ENCODE measurements at places on chromosomes 5 and 9.

DNA sequence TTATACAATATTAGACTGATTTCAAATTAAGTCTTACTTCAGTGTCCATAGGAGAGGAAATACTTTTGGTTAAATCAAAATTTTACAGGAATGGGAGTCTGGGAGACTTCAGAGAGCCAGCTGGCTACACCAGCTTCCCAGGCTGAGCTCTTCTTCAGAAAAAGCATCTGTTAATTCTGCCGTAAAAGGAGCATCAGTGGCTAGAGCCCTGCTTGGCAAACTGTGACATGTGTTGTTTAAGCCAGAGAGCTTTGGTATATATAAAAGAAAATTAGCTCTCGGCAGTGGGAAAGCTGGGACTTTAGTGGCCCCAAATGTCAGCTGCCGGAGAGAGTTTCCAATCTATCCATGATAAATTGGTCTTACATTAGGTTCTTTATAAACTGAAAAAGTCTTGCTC, 378.8 kb upstream of the TUSC1 start:
- no peak for DNase-seq

DNA sequence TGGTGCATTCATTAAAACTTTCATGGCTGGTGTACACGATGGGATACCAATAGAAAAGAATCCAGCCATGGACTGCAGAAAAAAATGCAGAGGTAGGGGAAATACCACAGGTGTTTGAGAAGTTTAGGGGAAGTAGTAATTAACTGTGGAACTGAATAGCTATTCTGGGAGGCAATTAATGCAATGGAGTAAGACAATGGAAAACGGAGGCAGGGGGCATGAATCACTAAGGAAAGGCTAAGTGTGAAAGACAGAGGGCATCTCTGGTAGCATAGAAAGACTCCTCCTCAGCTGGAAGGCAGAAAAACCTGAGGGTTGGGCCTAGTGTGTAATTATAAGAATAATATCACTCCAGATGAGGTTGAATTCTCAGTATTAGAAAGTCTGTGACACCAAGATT, 30.9 kb upstream of the NPR3 start:
- no peak for DNase-seq

GRCh38 chr9:134131471-134132207, 4.2 kb upstream of the WDR5 start:
- DNase-seq = no peak

DNA sequence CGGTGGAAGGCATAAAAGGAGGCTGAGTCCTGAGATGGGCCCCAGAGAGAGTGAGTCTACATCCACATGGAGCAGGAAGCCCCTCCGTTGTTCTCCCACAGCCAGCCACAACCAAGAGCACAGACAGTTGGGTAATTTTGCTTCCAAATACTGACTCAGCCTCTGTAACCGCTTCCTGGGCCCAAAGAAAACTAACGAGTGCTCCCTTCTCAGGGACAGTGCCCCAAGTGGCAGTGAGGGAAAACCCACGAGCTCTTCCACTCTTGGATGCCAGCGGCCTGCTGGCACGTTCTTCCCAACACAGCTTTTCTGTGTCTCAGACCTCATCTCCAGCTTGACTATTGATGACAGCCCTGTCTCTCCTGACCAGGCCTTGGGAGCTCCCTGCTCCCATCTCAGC, 207.6 kb downstream of the FSTL4 start:
- no peak for DNase-seq

GRCh38 chr5:170638454-170639220, 134.8 kb downstream of the KCNIP1 start:
- peak; percentile 59 for DNase-seq

DNA sequence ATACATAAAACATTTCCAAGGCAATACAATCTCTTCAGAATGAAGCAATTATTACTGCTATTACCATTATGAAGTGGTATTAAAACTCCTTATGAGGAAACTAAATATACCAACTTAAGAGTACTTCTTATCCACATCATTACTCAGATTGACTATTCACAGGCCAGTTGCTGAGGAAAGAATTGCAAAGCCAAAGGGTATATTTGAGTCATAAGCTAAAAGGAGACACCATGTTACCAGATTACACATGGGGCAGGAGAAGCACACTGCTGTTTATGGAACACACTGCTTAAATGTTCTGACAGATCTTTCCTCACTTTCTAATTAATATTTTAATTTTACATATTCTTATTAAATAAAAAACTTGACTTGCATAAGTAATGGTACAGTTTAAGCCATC, 1726.4 kb upstream of the NUDT12 start:
- DNase-seq = no peak

DNA sequence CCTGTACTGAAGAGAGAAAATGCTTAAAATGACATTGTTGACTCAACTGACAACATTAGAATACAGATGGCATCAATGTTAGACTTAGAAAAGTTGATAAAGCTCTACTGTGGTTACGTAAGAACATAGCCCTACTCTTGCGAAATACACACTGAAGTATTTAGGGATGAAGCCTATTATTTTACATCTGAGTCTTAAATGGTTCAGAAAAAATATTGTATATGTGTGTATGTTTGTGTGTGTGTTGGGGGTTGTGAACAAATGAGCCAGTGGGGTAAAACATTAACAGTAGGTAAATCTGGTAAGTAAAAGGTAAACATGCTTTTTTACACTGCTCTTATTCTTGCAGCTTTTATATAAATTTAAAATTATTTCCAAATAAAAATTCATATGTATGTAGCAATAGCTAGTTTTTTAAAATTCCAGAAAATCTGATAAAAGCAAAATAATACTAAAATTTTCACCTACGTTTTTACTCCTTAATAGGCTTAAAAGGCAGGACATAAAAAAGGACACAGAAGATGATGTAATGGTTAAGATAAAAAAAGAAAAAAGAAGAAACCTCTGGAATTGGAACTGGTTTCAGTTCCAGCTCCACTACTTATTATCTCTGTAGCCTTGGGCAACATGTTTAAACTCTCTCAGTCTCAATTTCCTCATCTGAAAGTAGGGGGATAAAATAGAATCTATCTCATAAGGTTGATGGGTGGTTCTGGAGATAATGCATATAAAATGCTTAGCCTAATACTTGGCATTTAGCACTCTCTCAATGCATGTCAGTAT, 44.3 kb downstream of the GARNL3 start:
- DNase-seq = no peak

DNA sequence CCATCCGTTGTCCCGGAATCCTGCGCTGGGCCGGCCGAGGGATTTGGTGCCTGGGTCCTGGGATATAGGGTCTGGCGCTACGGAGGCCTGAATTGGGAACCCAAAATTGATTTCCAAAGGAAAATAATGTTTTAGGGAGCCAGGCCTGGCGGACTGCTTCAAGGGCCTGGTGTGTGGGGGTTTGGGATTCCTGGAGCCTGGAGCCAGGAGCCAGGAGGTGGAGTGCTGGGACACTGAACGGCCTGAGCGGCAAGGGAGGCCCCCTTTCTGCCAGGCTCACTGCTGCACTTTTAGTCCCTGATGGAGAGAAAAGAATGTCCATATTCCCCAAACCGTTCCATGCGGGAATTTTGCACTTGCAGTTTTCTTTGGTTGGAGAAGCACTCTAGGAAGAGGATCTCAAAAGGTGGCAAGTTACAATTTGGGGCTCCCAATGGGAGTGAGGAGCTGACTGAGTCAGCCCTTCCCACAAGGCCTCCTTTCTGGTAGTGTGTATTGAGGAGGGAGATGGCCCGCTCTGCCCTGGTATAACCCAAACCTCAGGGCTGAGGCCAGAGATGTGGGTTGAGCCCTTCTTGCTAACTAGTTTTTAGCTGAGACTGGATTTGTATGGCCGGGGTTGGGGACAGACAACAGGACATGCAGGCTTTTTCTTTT, 2.2 kb downstream of the LMX1B start:
- DNase-seq = no peak

DNA sequence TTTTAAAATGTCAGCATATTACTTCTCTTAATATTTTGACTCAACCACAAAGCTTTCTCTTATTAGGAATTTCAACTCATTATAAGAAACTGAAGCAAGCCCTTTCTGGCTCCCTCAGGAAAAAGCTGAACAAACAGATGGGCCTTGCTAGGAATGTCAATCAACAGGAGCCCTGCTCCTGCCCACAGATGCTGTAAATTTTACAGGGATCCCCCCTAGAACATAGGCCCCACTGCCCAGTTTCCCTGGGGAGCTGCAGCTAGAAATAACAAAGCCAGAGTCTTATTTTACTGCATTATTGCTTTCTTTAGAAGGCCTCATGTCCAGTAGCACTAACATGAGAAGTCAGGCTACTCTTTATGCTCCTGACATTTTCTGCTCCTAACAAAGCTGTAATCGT, 103.8 kb downstream of the PCSK1 start:
- no peak for DNase-seq

GRCh38 chr5:162187371-162187770, 119.8 kb downstream of the GABRG2 start:
- DNase-seq = no peak

- no peak for DNase-seq
Measured at GRCh38 chr5:128637031-128637430, 99.0 kb upstream of the FBN2 start.

DNA sequence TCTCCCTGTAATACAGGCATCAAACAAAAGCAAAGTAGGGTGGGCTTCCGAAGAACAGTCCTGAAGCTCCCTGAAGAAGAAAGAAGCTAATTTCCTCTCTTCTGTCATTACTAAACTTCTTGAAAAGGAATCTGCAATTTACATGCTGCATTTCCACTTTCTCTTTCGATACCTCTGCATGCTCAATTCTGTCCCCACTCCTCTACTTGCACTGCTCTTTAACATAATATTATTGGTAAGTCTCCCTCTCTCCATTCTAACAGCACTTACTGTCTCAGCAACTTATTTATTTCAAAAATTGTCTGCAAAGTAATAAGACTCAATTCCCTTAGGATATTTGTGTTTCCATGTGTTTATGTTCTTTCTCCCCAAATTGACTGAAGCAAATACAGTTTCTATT, 3.9 kb upstream of the PLPP1 start:
- no peak for DNase-seq

DNA sequence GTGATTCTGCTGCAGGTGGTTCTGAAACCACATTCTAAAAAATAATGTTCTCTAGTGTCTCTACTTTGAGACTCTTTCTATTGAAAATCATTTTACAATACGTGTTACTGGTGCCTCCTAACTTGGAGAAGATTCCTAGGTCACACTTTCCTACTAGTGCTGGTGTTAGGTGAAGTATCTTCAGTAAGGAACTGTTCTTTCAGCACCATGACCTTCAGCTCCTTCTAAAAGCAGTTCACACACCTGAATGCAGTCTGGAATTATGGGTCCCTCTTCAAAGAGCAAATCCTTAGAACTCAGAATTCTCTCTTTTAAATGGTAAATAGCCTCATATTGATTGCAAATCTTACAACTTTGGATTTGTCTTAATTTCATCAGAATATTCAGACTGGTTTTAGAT, 10.6 kb upstream of the DPYSL3 start:
- DNase-seq = no peak

DNA sequence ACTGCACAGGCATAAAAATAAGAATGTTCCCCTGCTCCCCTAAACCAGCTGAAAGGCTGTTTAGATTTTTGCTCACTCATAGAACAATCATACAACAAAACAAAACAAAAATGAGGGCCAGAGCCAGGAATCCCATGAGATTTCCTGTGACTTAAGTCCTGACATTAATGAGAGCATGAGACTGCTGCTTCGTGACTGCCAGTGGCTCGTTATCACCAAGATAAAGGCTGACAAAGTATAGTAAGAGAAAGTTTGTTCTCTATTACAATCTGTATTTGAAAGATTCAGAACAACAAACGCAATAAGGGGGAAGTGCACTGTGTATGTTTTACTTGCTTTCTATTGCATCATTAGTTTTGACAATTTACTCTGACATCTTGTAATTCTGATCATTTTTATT, 837.1 kb upstream of the C9orf72 start:
- no peak for DNase-seq

GRCh38 chr5:7419367-7419766, 23.4 kb downstream of the ADCY2 start:
- no peak for DNase-seq

DNA sequence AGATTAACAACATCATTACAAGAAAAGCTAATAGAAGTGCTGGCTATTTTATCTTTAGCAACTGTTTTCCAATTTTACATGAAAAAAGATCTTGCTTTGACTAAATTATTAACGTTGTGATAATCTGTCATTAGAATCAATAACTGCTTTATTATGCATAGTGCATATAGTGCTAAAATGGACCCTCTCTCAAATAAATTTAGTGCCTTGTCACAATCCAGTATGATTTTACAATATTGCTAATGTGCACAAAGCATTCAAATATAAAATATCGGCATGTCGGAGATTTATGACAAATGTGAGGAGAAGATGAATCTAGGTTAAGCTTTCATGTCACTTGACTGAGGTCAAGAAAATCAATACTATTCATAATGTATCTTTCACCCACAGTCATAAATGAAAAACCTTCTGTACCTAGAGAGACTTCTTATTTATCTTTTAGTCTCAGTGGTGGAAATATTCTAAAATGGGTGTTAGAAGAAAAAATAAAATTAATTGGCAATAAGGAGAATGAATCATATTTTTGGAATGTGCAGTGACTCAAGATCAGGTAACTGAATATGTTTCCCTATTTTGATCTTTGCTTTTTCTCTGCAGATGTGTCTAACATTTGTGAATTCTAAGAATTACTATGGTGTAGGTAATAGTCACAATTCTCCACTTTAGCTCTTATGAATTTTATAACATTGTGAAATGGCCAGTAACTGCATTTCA, 672.9 kb upstream of the GRAMD2B start:
- DNase-seq = no peak

- no peak for DNase-seq
Measured at GRCh38 chr5:94715768-94716167, 97.3 kb downstream of the SLF1 start.

GRCh38 chr9:132370592-132370991, 15.8 kb upstream of the SETX start:
- DNase-seq = no peak

- no peak for DNase-seq
Measured at GRCh38 chr5:159609359-159609758, 279.1 kb upstream of the IL12B start.

- DNase-seq = no peak
Measured at GRCh38 chr5:6752782-6753181, 39.5 kb downstream of the TENT4A start.

DNA sequence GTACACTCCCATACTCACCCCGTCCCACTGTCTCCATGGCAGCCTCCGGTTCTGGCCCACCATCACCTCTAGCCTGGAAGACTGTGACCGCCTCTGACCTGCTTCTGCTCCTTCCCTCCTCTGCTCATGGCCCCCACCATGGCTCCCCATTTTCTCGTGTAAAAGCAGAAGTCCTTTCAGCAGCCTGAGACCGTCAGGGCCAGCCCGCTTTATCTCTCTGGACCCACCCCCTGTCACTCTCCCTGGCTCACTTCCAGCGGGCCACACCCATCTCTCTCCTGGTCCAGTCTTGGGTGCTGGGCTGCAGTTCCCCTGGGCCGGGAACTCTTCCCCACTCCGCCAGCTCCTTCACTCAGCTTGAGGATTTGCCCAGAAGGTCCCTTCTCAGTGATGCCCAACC, 96.0 kb upstream of the RUFY1 start:
- DNase-seq = no peak

DNA sequence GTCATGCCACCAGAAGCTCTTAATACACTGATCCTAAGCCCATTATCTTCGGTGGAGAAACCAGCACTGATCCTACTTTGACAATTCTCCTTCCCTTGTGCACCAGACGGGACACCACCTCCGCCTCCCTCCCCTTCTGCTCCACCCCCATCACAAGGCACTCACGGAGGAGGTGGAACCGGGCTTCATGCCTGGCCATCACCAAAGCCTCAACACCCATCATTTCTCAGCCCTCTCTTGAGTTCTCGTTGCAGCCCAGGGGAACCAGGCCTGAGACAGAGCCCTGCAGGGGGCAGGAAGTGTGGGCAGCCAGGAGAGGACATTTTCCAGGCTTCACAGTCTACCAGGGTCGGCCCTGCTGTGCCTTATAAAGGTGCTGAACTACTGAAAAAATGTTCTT, 160.5 kb downstream of the GOLPH3 start:
- DNase-seq = no peak
